ENCODE measurements at places on chromosomes 3 and 15.

DNA sequence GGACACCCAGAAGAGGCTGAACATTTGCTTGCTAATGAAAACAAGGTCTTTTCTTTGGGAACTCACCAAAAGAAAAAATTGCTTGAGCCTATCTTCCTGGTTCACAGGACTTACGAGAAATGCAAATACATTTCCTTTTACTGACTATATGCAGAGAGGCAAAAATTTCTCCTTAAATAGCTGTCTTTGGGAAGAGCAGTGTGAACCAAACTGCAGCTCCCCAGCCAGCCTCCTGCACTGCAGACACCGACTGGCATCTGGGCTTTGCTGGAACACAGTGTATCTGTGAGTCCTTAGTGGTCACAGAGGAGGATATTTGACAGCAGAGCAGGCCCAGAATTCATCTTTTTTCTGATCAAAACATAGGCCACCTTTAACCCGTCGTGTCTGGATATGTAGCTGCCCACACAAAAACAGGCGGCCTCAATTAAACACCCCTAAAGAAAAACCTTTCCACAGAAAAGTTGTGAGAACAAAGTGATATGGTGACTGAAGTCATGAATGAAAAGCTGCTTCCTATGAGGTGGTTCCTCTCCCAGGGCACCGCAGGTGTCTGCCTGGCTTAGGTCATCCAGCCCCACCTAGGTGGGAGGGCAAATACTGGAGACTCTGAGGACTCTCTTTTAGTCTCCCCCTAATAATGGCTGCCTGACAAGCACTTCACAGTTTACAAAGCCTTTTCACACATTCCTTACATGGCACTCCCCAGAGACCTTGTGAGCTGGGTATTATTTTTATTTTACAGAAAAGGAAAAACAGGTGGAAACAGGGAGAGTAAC is 46.1 kb upstream of the TMEM158 start:
- H3K36me3 ChIP-seq, result no peaks in the 10 kb centered on the region
- H3K27me3 ChIP-seq, result no peaks in the 10 kb centered on the region
- no peak overlapping the region for H3K27ac ChIP-seq
- no peak for DNase-seq

DNA sequence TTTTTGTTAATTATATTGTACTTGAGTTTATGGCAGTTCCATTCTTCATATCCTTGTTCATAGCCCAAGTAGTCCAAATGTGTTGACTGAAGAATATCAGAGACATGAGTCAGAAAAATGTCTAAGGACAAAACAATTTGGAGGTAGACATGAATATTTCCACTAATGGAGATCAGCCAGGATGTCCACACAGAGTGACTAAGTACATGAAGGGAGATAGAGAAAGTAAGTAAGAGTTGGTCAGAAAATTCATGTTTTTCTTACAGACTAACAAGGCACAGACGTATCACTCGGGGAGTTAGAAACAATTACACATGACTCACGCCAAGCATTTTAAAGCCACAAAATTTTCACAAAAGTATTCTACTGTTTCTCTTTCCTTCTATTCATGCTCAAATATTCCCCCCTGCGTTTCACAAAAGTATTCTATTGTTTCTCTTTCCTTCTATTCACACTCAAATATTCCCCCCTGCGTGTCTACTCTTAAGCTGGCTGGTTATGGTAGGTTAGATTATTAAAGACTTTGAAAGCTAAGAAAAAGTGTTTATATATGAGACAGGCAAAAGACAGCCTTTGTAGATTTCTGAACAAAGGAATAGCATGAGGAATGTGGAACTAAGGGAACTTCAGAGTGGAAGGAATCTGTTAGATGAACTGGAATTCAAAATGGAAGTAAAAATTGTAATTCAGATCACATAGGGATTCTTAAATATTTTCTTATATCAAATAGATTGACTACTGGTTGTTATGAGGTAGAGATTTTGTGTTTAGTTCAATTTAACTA is 648.7 kb upstream of the CCDC54 start:
- H3K4me1 ChIP-seq, result peaks cover 31% of the 10 kb centered on the region
- H3K27ac ChIP-seq, result peak overlapping the region; percentile 95
- no peaks in the 10 kb centered on the region for H3K36me3 ChIP-seq

- H3K36me3 ChIP-seq, result no peaks in the 10 kb centered on the region
- peak; percentile 39 for DNase-seq
- H3K27ac ChIP-seq, result peak within 1 kb of the TSS; percentile 89
Observed at GRCh38 chr15:34038871-34039789, at the start of gene AVEN. AVEN (minus strand) TSS chr15:34039204; CDS start chr15:34039046, 158 bp downstream.

GRCh38 chr3:184196536-184196935 is 10.5 kb downstream of the ABCF3 start:
- H3K4me3 ChIP-seq, result no peak overlapping the region
- H3K4me1 ChIP-seq, result no peaks in the 10 kb centered on the region
- no peaks in the 10 kb centered on the region for H3K27me3 ChIP-seq

- H3K27ac ChIP-seq, result no peak overlapping the region
- H3K4me1 ChIP-seq, result no peaks in the 10 kb centered on the region
- H3K4me3 ChIP-seq, result no peak overlapping the region
- H3K36me3 ChIP-seq, result no peaks in the 10 kb centered on the region
- no peak for DNase-seq
Observed at GRCh38 chr3:86239946-86240345, 751.0 kb downstream of the VGLL3 start.

DNA sequence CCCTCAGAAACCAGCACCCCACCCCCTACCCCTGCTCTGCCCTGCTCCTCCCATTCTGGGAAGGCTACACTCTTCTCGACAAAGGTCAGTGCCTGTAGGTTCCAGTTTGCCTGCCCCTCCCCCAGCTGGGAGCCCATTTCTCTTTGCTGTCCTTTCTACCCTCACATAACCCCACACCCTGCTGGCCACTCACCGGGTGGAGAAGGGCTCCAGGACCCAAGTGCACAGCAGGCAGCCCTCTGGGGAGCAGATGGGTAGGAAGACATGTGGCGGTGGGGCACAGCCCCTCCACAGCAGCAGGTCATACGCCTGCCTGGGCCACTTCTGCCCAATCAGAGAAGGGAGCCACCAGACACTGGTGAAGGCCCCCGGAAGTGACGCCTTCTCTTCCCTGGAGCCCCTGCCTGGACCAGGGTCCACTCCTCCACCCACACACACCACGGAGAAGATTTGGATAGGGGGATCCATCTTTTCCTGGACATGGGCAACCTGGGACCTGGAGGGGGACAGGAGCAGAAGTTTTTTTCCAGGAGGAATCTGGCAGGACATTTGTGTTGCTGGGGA is at the start of gene THPO:
Gene THPO (minus strand): TSS at position 326 of the 564 bp plus-strand sequence. CDS start 1,948 bp downstream, outside the sequence.
- peaks cover 9% of the 10 kb centered on the region for H3K4me1 ChIP-seq
- H3K27me3 ChIP-seq, result peaks cover 50% of the 10 kb centered on the region
- no peak within 1 kb of the TSS for H3K4me3 ChIP-seq
- no peaks in the 10 kb centered on the region for H3K36me3 ChIP-seq
- no peak for DNase-seq

DNA sequence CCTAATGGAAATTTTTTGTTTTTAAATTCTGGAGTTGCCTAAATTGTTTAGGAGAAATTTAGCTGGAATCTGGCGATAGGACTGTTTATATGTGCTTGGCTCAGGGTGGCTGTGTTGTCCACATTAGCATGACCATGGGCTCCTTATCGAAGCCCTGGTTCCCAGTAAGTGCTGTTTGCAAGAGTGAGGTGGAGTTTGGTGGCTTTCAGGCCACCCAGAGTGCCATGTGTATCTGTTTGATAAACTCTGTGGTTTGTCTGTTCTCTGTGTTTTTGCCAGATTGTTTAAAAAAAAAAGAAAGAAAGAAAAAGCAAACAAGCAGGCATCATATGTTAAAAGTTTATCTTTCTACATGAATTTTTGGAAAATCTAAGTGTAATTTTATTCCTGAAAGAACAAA is 51.5 kb downstream of the PLCL2 start:
- no peak overlapping the region for H3K4me3 ChIP-seq
- DNase-seq, result no peak
- no peak overlapping the region for H3K27ac ChIP-seq
- no peaks in the 10 kb centered on the region for H3K36me3 ChIP-seq

GRCh38 chr15:33716025-33716424 is 252.3 kb upstream of the CHRM5 start:
- no peak overlapping the region for H3K27ac ChIP-seq
- no peak overlapping the region for H3K4me3 ChIP-seq
- H3K36me3 ChIP-seq, result no peaks in the 10 kb centered on the region
- no peak for DNase-seq

- H3K4me3 ChIP-seq, result no peak overlapping the region
- H3K4me1 ChIP-seq, result no peaks in the 10 kb centered on the region
- peaks cover 4% of the 10 kb centered on the region for H3K27me3 ChIP-seq
- peak; percentile 27 for DNase-seq
Observed at GRCh38 chr3:14633819-14634424, 17.6 kb upstream of the CCDC174 start.

DNA sequence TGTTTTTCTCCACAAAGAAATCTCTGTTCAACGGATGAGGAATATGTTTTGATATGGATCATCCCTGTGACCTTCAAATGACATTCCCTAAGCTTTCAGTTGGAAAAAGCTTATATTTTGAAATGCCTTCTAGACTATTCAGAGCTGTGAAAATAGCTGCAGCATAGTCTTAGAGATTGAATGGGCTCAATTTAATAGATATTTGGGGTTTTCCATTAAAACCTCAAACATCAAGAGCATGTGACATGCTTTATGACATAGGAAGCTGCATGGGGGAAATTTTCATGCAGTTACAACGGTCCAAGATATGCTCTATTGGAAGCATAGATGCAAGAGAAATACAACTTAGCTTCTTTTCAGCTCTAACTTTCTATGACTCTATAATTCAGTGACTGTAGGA is 102.8 kb downstream of the LSAMP start:
- no peaks in the 10 kb centered on the region for H3K27me3 ChIP-seq
- DNase-seq, result no peak
- no peak overlapping the region for H3K27ac ChIP-seq

GRCh38 chr3:140441006-140441405 is 236.9 kb upstream of the TRIM42 start:
- H3K27me3 ChIP-seq, result no peaks in the 10 kb centered on the region
- peak overlapping the region; percentile 40 for H3K27ac ChIP-seq
- no peaks in the 10 kb centered on the region for H3K36me3 ChIP-seq
- DNase-seq, result peak; percentile 78

DNA sequence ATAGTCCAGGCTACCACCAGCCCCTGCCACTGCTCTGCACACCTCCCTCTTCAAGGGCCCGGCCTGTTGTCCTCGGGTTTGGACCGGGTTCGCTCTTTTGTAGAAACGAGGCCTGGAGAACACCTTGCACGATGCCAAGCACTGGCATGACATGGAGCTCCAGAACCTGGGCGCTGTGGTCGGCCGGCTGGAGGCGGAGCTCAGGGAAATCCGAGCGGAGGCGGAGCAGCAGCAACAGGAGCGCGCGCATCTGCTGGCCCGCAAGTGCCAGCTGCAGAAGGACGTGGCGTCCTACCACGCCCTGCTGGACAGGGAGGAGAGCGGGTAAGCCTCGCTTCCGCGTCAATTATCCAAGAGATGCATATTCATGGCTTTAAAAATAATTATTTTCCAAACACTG is 72.4 kb downstream of the BFSP2 start:
- peaks cover 3% of the 10 kb centered on the region for H3K27me3 ChIP-seq
- no peaks in the 10 kb centered on the region for H3K36me3 ChIP-seq
- no peaks in the 10 kb centered on the region for H3K4me1 ChIP-seq
- no peak overlapping the region for H3K4me3 ChIP-seq

DNA sequence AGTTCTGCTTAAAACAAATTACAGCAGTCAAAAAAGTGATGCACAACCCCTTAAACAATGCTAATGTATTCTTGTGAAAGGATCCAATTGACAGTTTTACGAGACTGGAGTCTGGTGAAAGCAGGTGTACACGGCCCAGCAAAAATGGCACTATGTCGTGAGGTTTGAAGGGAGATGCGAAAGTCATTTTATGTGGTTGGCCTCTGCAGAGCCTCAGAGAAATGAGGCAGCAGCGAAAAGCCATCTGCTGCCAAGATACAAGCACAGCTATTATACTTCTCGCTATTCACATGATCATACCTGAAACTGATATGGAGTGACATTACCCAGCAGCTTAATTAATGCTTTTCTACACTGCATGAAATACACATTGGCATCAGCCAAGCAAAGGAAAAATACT is 36.4 kb downstream of the MECOM start:
- no peaks in the 10 kb centered on the region for H3K36me3 ChIP-seq
- H3K27me3 ChIP-seq, result no peaks in the 10 kb centered on the region
- DNase-seq, result no peak
- no peak overlapping the region for H3K27ac ChIP-seq

Measured in astrocyte (in vitro differentiated cells and primary cell).